ENCODE measurements at places on chromosomes 2 and 18.

- DNase-seq, result no peak
Measured at GRCh38 chr2:97706112-97706511, 7.3 kb upstream of the ZAP70 start.

GRCh38 chr18:22197668-22198067 lies 28.3 kb downstream of the GATA6 start:
- DNase-seq, result no peak

GRCh38 chr18:32422978-32423740 lies 47.5 kb downstream of the GAREM1 start:
- DNase-seq, result no peak

GRCh38 chr2:241197947-241198346 lies 9.5 kb downstream of the ANO7 start:
- DNase-seq, result no peak

DNA sequence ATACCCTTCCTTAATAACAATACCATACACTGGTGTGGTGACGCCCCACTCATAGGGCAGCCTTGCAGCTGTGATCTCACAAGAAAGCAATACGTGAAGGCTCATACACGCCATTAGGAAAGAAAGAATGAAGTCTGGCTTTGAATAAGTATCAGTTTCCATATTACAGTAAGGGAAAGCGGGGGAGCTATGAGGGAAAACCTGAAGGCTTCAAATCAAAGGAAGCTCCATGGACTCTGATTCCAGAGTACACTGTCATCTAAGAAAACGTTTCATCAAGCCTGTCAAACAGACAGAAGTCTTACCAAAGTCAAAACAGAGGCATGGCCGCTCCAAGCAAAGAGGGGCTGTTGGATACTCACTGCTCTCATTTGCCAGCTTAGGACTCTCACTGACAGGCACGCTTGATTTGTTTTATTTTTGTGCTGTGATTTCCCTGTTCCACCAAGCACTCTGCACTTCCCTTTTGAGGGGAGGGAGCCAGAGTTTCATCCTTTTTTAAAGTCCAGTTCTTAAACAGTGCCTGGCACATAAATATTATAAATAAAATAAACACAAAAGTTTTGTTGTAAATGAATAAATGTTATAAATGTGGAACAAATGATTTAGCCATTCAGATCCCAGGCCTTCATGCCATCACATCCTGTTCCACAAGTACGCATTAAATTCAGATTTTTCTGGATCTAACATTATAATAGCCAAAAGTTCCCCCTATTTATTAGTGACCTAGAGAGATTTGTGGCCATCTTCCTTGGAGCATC lies 221.2 kb downstream of the PIEZO2 start:
- DNase-seq, result no peak

DNA sequence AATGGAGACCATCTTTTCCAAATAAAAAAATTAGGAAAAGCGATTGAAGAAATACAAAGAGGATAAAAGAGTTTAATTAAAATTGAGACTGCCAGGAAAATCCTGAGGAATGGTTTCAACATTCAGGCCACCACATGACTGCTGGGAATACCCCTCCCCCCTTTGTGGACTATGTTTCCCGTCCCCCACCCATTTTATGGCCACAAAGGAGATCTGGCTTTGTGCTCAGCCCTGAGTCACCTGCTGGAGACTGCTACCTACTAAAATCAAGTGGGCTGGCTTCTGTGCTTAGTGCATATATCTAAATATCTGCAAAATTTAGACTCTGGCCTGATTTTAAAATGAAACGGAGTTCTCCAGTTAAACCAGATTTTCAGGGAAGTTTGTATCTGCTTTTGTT lies 10.1 kb downstream of the RND3 start:
- no peak for DNase-seq

DNA sequence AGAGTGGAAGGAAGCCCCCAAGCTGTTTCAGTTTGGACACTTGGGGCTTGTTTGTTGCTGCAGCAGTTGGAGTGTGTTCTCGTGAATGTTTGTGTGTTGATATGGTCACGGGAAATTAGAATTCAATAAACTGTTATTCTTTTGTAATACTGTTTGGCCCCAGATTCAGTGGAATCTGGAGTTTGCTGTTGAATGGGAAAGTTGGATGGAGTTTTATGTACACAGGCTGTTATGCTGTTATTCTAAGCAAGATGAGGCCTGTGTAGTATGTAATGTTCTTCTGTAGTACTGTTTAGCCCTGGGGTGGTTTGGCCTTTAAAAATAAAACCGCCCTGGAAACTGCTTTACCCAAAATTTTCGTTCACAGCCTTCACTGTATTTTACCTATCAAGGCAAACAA lies 810.4 kb upstream of the HS6ST1 start:
- DNase-seq, result no peak

DNA sequence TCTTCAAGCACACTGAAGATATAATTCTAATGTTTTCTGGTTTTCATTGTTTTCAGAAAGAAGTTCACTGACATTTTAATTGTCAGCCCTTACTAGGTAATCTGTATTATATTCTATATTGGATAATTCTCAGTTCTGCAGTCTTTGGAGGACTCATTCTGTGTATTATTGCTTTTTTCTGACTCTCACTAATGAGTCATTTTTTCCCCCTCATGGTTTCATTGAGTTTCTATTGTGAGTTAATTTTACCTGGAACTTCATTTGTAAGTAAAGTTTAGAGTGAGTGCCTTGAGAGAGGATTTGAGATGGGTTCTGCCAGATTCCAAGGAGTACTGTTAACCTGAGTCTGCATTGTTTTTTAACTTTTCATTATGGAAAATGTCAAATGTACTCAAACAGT lies 90.4 kb upstream of the LYPD1 start:
- no peak for DNase-seq

GRCh38 chr2:233480490-233481202 lies 85.9 kb downstream of the USP40 start:
- DNase-seq, result no peak

- no peak for DNase-seq
Measured at GRCh38 chr2:105183555-105184323, 57.8 kb upstream of the GPR45 start.

DNA sequence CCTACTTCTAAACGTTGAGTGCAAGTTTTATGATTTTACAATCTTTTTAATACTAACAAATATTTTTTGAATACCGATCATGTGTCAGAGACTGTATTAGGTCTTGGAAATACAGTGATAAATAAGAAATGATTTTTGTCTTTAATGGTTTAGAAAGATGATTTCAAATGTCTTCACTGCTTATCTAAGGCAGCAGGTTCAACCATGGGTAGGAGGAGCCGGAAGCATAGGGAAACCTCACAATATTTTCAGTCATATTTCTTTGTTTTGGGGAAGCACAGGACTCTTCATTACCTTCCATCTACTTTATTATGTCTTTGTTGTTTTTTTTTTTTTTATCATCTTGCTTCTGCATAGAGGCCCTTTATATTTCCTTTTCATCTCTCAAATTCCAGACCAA lies 165.2 kb upstream of the EPC2 start:
- DNase-seq, result no peak

GRCh38 chr18:10329101-10329500 lies 125.3 kb upstream of the APCDD1 start:
- no peak for DNase-seq

- DNase-seq, result no peak
Measured at GRCh38 chr18:37486848-37487247, 78.8 kb downstream of the CELF4 start.

- no peak for DNase-seq
Measured at GRCh38 chr2:84631047-84631446, 114.7 kb downstream of the DNAH6 start.

DNA sequence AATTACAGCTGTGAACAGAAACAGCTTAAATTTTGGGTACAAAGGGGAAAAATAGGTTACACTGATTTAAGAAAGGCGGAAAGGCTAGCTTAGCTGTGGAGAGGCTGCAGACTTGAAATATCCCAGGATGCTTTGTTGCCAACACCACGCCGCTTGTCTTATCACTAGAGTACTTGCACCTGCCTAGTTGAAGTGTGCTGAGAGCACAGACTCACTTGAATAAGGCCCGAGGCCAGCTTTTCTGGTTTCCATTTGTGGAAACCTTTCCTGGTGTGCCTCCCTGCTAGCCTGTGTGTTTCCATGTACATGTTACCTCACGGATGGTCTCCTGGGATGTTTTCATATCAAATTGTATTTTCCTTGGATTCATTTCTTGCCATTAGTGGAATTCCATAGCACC lies 3.2 kb downstream of the CABLES1 start:
- DNase-seq, result no peak

GRCh38 chr2:231662028-231662810 lies 46.1 kb upstream of the PTMA start:
- peak; percentile 88 for DNase-seq
